Pulmonary artery endothelial cell (primary cell): ENCODE measurements at places on chromosomes 12 and 14. TPM values are rescaled to one million over a fixed set of nuclear protein-coding genes. Genes with fewer than 3 reads are reported as not detected.

Gene APOLD1
- 3.8 and 5.6 TPM in 2 replicates for total RNA-seq

Gene FAIM2
- total RNA-seq, result not detected in 2 replicates

Gene PLEKHG7
- 0.07 TPM in 1 of 2 replicates, not detected in the other for total RNA-seq

Gene TMTC2
- total RNA-seq, result 3.6 and 10.1 TPM in 2 replicates

Gene TAC3
- total RNA-seq, result not detected in 2 replicates

Gene SYT1
- 0.59 and 0.63 TPM in 2 replicates for total RNA-seq

Gene ENDOU
- total RNA-seq, result not detected in 2 replicates

Gene ADAM21
- 0.28 and 0.40 TPM in 2 replicates for total RNA-seq

Gene VSX2
- total RNA-seq, result not detected in 2 replicates

Gene SLC17A8
- not detected in 2 replicates for total RNA-seq

Gene PIANP
- not detected in 2 replicates for total RNA-seq

Gene CPNE6
- not detected in 2 replicates for total RNA-seq

Gene WNT1
- not detected in 2 replicates for total RNA-seq

Gene PKP2
- 2.4 and 13.8 TPM in 2 replicates for total RNA-seq

Gene BMAL2
- total RNA-seq, result 55.7 and 65.4 TPM in 2 replicates

Gene AMHR2
- total RNA-seq, result not detected in 2 replicates

Gene SAMD4A
- total RNA-seq, result 26.4 and 41.8 TPM in 2 replicates

Gene CLEC14A
- 256 and 388 TPM in 2 replicates for total RNA-seq

Gene KRT82
- total RNA-seq, result not detected in 2 replicates

Gene HNF1A
- not detected in 2 replicates for total RNA-seq

Gene C14orf180
- not detected in 2 replicates for total RNA-seq

Gene TAS2R9
- total RNA-seq, result not detected in 2 replicates

Gene NANOG
- total RNA-seq, result not detected in 2 replicates

Gene RGS6
- not detected in 2 replicates for total RNA-seq

Gene RPL41
- total RNA-seq, result 2,515 and 3,966 TPM in 2 replicates

Gene CMA1
- total RNA-seq, result not detected in 2 replicates

Gene ALG10B
- total RNA-seq, result 5.9 and 8.7 TPM in 2 replicates

Gene KRT3
- total RNA-seq, result not detected in 2 replicates

Gene RNASE2
- total RNA-seq, result not detected in 2 replicates

Gene PRR13
- total RNA-seq, result 24.3 and 26.2 TPM in 2 replicates

Gene TAS2R20
- total RNA-seq, result 2.2 TPM in 2 replicates

Gene GPR84
- not detected in 2 replicates for total RNA-seq
